ENCODE measurements at places on chromosomes 16 and 17. TPM values are rescaled to one million over a fixed set of nuclear protein-coding genes. Genes with fewer than 3 reads are reported as not detected.

The SEZ6L2 gene
- polyA plus RNA-seq, result 10.0 TPM

- H3K27ac ChIP-seq, result no peak overlapping the region
- DNase-seq, result no peak
Observed at GRCh38 chr17:83002118-83002805, 77.1 kb upstream of the METRNL start.

- no peaks in the 10 kb centered on the region for H3K27me3 ChIP-seq
- no peaks in the 10 kb centered on the region for H3K4me1 ChIP-seq
- H3K27ac ChIP-seq, result no peak overlapping the region
- DNase-seq, result no peak
- H3K4me3 ChIP-seq, result no peak overlapping the region
Observed at GRCh38 chr16:73599351-73599750, 551.4 kb upstream of the ZFHX3 start.

The MMP2 gene
- 574 TPM for polyA plus RNA-seq

- no peaks in the 10 kb centered on the region for H3K36me3 ChIP-seq
- H3K4me1 ChIP-seq, result peaks cover 32% of the 10 kb centered on the region
- H3K4me3 ChIP-seq, result no peak overlapping the region
- H3K27me3 ChIP-seq, result no peaks in the 10 kb centered on the region
- no peak for DNase-seq
Observed at GRCh38 chr17:7356756-7357155, 1.8 kb downstream of the TMEM95 start.

DNA sequence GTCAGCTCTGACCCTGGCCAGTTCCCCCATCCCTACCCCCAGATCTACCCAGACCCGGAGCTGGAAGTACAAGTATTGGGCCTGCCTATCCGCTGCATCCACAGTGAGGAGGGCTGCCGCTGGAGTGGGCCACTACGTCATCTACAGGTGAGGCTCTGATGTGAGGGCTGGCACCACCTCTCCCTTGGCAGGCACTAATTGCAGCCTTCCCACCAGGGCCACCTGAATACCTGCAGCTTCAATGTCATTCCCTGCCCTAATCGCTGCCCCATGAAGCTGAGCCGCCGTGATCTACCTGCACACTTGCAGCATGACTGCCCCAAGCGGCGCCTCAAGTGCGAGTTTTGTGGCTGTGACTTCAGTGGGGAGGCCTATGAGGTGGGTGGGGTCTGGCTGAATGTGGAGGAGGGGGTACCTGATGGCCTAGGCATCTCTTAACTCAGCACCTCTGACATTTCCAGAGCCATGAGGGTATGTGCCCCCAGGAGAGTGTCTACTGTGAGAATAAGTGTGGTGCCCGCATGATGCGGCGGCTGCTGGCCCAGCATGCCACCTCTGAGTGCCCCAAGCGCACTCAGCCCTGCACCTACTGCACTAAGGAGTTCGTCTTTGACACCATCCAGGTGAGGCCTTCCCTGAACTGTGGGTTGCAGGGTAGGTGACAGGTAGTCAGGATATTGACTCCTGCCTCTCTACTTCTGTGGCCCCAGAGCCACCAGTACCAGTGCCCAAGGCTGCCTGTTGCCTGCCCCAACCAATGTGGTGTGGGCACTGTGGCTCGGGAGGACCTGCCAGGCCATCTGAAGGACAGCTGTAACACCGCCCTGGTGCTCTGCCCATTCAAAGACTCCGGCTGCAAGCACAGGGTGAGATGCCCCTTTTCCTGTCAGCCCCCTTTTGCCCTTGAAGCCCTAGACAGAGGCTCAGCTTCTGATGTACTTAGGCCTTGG, 4.3 kb downstream of the TRAF4 start:
- peaks cover 55% of the 10 kb centered on the region for H3K36me3 ChIP-seq
- H3K4me3 ChIP-seq, result no peak overlapping the region
- H3K27ac ChIP-seq, result no peak overlapping the region
- no peaks in the 10 kb centered on the region for H3K27me3 ChIP-seq

The CCL16 gene
- not detected for polyA plus RNA-seq

- H3K27me3 ChIP-seq, result no peaks in the 10 kb centered on the region
- no peak for DNase-seq
- H3K27ac ChIP-seq, result no peak overlapping the region
- peaks cover 60% of the 10 kb centered on the region for H3K36me3 ChIP-seq
Observed at GRCh38 chr17:81609541-81610311, 27.2 kb downstream of the NPLOC4 start.

The CBX2 gene
- polyA plus RNA-seq, result 4.0 TPM

GRCh38 chr16:67941469-67942199, 2.3 kb downstream of the LCAT start:
- H3K27me3 ChIP-seq, result no peaks in the 10 kb centered on the region
- H3K27ac ChIP-seq, result no peak overlapping the region
- H3K4me3 ChIP-seq, result no peak overlapping the region
- DNase-seq, result no peak
- H3K36me3 ChIP-seq, result peaks cover 69% of the 10 kb centered on the region

- peak; percentile 11 for DNase-seq
- no peaks in the 10 kb centered on the region for H3K27me3 ChIP-seq
- peak overlapping the region; percentile 89 for H3K4me3 ChIP-seq
- H3K27ac ChIP-seq, result peak overlapping the region; percentile 67
- H3K4me1 ChIP-seq, result peaks cover 2% of the 10 kb centered on the region
Observed at GRCh38 chr16:81035975-81036750, 521 bp downstream of the ATMIN start.

GRCh38 chr17:73593249-73593965, 50.8 kb downstream of the SDK2 start:
- H3K36me3 ChIP-seq, result no peaks in the 10 kb centered on the region
- H3K27me3 ChIP-seq, result no peaks in the 10 kb centered on the region
- H3K4me3 ChIP-seq, result no peak overlapping the region
- H3K4me1 ChIP-seq, result no peaks in the 10 kb centered on the region

The MYH11 gene
- polyA plus RNA-seq, result 0.03 TPM

- DNase-seq, result no peak
- no peak overlapping the region for H3K4me3 ChIP-seq
- peaks cover 5% of the 10 kb centered on the region for H3K27me3 ChIP-seq
- H3K36me3 ChIP-seq, result no peaks in the 10 kb centered on the region
- H3K27ac ChIP-seq, result no peak overlapping the region
Observed at GRCh38 chr17:79633993-79634813, 23.4 kb upstream of the RBFOX3 start.

The FOXN1 gene
- not detected for polyA plus RNA-seq

- no peak overlapping the region for H3K4me3 ChIP-seq
- H3K36me3 ChIP-seq, result peaks cover 37% of the 10 kb centered on the region
- H3K27ac ChIP-seq, result no peak overlapping the region
- H3K27me3 ChIP-seq, result no peaks in the 10 kb centered on the region
Observed at GRCh38 chr17:3835410-3836229, 10.4 kb downstream of the NCBP3 start.

- peak; percentile 28 for DNase-seq
- no peaks in the 10 kb centered on the region for H3K36me3 ChIP-seq
- peaks cover 29% of the 10 kb centered on the region for H3K4me1 ChIP-seq
- no peak overlapping the region for H3K27ac ChIP-seq
- no peak overlapping the region for H3K4me3 ChIP-seq
Observed at GRCh38 chr17:29143894-29144293, 36.3 kb downstream of the MYO18A start.

DNA sequence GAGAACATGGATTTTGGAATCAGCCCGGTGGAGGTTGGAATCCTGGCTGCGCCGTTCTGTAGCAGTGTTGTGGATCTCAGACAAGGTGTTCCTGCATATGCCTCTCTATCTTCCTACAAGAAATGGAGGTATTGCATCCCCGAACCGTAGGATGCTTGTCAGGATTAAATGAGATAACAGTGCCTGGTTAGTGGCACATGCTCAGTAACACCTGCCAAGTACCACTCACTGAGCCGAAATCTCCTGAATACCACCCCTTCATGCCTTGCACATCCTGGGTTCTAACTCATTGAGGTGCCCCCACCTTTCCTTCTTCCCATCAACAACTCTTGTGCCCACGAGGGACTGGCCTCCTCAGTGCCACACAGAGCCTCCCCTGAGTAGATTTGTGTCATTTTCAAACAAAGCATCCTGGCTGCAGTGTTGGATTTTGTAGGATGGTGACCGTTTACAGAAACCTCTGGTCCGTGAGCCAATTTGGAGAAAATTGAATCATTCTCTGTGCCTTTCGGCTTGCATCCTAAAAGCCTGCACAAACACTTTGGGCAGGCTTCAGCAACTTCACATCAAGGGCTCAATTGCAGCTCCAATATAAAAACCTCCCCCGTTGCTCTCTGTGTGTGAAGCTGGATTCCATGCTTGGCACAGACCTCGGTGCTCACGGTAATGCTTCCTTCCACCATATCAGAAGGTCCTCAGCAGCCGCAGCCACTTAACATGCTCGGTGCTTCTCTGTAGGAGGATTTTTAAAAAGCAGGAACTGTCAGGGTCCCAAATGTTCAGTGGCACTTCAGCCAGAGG, 84.2 kb downstream of the WWOX start:
- DNase-seq, result no peak
- peaks cover 3% of the 10 kb centered on the region for H3K27me3 ChIP-seq
- no peaks in the 10 kb centered on the region for H3K36me3 ChIP-seq
- H3K4me3 ChIP-seq, result no peak overlapping the region

GRCh38 chr17:36856903-36857381, 80.3 kb upstream of the LHX1 start:
- DNase-seq, result no peak
- H3K27me3 ChIP-seq, result peaks cover 25% of the 10 kb centered on the region
- no peaks in the 10 kb centered on the region for H3K36me3 ChIP-seq
- no peak overlapping the region for H3K27ac ChIP-seq
- no peaks in the 10 kb centered on the region for H3K4me1 ChIP-seq

DNA sequence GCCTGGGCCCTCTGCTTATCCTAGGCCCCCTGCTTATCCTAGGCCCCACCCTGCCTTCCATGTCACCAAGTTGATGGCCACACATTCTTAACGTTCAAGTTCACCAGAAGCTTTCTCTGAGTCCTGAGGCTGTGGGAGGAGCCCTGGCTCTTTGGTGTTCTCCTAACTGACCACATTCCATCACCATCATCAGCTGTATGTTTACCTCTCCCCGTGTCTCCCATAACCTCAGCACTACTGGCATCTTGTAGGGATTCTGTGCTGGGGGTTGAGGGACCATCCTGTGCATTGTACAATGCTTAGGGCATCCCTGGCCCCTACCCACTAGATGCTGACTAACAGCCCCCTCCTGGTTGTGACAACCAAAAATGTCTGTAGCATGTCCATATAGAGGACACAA, 99.3 kb downstream of the NDE1 start:
- no peaks in the 10 kb centered on the region for H3K27me3 ChIP-seq
- H3K4me3 ChIP-seq, result no peak overlapping the region
- peak; percentile 21 for DNase-seq
- H3K4me1 ChIP-seq, result no peaks in the 10 kb centered on the region

DNA sequence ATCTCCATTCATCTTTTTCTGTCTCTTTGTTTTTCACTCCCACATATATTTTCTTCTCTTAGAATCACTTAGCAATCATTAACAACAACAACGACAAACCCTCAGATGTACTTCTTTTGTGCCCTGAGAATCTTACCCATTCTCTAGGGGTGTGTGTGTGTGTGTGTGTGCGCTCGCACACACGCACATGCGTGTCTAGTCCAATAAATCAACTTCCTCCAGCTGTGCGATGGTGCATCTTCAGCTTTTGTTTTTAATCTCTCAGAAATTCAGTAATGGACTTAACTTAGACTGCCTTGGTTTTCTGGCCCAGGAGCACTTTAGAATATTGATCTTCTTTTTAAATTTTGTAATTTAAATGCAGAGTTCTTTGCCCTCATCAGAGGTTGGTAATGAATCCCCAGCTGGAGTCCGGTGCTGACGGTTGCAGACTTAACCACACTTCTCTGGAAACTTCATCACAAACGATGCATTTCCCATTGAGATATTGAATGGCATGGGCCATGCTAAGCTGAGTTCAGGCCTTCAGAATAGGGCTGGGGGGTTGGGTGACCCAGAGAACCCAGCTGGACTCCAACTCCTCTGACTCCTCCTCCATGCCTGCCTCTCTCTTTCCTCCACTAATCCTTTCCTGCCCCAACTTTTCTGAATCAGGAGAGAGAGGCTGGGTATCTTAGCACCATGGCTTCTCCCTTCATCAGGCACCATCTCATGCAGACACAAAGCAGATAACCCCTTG, 193.9 kb downstream of the ZNF18 start:
- DNase-seq, result no peak
- H3K27ac ChIP-seq, result no peak overlapping the region
- no peaks in the 10 kb centered on the region for H3K4me1 ChIP-seq
- no peak overlapping the region for H3K4me3 ChIP-seq

The THRA gene
- 21.9 TPM for polyA plus RNA-seq

DNA sequence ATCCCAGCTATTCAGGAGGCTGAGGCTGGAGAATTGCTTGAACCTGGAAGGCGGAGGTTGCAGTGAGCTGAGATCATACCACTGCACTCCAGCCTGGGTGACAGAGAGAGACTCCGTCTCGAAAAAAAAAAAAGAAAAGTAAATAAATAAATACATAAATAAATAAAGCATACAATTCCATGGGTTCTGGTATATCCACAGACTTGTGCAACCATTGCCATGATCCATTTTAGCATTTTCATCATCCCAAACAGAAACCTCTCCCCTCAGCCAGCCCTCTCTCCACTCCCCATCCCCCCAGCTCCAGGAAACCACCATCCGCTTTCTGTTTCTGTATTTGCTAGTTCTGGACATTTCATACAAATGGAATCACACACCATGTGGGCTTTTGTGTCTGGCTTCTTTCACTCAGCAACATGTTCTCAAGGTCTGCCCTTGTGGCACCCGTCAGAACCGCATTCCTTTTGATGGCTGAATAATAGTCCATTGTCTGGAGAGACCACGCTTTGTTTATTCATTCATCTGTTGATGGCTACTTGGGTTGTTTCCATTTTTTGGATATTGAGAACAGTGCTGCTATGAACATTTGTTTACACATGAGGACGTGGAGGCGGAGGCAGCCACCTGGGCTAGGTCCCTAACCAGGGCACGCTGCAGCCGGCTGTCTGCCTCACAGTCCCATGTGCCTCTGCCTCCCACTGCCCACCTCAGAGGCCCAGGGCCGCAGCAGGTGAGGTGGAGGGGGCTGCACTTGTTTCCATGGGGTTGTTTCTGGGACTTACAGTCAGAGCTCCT, 76.2 kb downstream of the NT5M start:
- H3K4me3 ChIP-seq, result no peak overlapping the region
- H3K36me3 ChIP-seq, result no peaks in the 10 kb centered on the region
- peak; percentile 36 for DNase-seq

The CCL23 gene
- not detected for polyA plus RNA-seq

The STX1B gene
- 11.4 TPM for polyA plus RNA-seq

The SYT17 gene
- polyA plus RNA-seq, result not detected

DNA sequence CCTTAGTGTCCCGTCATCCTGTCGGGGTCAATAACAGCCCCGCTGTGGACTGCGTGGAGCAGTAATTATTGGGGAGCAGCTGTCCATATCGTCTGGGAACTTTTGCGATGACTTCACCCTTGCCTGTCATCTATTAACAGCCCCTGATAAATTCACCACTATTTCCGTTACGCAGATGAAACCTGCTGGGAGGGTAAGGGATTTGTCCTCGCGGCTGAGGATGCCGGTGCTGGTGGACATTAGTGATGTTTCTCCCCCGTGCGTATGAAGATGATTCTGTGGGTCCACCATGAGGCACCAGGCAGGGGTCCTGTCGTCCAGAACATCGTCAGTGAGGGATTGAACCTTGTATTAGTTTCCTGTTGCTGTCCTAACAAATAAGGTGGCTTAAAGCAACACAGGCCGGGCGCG, 1.0 kb downstream of the FLYWCH2 start:
- H3K36me3 ChIP-seq, result peaks cover 1% of the 10 kb centered on the region
- peak overlapping the region; percentile 49 for H3K4me3 ChIP-seq
- DNase-seq, result no peak
- H3K27ac ChIP-seq, result peak overlapping the region; percentile 83

GRCh38 chr16:23348579-23349469, 46.7 kb downstream of the SCNN1B start:
- no peak for DNase-seq
- peaks cover 4% of the 10 kb centered on the region for H3K27me3 ChIP-seq
- no peaks in the 10 kb centered on the region for H3K36me3 ChIP-seq
- no peak overlapping the region for H3K4me3 ChIP-seq

The IL17C gene
- not detected for polyA plus RNA-seq

Measured in IMR-90 (cell line).